ENCODE measurements at places on chromosomes 1 and 21.

DNA sequence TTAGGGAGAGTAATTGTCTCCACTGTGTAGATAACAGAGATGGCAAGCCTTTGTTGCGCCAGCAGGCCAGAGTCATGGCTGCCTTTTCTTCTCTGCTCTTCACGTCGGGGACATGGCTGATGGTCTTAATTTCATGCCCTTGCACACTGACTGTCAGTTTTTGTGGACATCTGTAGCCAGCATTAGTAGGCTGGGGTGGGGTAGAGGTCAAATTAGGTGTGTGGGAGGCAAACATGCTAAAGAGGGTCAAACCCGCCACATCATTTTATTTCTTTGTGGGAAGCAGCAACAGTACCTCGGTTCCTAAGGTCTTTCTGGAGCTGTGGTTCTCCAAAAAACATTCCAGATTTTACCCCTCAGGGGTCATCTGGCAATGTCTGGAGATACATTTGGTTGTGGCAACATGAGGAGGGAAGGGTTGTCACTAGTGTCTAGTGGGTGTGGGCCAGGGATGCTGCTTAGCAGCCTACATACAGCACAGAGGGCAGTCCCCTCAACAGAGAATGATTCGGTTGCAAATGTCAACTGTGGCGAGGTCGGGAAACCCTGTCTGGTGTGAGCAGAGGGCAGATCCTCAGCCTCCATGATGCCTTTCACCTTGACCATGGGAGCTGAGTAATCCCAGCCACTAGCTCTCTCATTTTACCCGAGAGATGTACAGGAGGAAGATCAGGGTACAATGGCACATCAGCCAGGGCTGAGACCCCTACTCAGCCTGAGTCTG is 14.7 kb downstream of the RUNX1 start:
- no peak for DNase-seq

DNA sequence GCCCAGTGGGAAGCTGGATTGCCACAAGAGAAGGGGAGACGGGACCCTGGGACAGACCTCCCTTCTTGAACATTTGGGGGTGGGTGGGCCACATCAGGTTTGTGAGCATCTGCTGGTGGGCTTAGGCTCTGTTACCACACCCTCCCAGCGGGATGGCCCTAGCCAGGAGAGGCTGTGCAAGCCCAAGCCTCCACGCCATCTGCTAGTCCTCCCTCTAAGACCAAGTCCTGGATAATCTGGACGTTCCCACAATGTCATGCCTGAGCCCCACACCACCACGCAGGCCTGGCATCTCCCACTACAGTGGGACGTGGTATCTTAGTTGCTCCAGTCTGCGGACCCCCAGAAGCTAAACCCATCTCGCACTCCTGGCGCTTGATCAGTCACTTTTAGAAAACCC is 3.7 kb upstream of the IBA57 start:
- DNase-seq: no peak

- DNase-seq: no peak
These were observed 29.0 kb downstream of the STUM start for GRCh38 chr1:226577401-226578180.

GRCh38 chr1:240310226-240310925 is 218.7 kb downstream of the FMN2 start:
- peak; percentile 16 for DNase-seq

- DNase-seq: no peak
These were observed 76.6 kb downstream of the HSPA13 start for GRCh38 chr21:14306126-14306907.

DNA sequence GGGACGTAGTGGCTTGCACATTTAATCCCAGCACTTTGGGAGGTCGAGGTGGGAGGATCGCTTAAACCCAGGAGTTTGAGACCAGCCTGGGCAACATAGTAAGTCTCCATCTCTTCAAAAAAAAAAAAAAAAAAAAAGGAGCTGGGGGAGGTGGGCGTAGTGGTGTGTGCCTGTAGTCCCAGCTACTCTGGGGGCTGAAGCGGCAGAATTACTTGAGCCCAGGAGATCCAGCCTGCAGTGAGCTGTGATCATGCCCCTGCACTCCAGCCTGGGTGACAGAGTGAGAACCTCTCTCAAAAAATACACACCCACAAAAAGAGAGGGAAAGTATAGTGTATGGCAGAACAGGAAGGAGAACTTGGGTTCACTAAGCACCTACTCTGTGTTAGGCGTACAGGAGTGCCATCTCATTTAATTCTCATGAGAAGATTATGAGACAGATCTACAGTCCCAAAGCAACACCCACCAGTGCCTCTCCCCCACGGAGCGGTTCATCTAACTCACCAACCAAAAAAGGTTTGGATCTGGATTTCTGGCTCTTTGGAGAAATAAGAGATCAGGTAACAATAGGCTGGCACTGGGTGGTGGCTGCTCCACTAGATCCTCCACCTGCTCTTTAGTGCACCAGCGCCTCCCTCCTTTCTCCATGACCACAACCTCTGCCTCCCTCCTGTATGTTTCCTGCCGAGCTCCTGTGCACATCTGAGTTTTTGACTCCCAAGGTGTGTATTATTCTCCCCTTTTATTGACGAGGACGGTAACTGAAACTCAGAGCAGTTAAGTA is 1.4 kb upstream of the TRAF5 start:
- no peak for DNase-seq

DNA sequence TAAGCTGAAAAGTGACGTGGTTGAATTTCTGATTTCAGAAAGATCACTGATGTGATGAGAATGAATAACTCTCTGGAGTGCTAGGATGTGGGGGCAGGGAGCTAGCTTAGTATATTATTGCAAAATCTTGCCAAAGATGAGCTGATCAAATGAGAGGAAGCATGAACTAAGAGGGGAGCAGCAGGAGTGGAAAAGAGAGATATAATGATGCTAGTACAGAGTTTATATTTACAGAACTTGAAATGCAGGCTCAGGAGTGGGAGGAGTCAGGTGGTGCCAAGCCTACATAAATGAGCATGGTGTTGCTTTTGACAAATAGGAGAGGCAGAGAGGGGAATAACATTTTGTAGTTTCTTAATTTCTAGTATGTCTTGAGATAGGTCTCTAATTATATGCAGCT is 38.1 kb upstream of the NBL1 start:
- DNase-seq: no peak

DNA sequence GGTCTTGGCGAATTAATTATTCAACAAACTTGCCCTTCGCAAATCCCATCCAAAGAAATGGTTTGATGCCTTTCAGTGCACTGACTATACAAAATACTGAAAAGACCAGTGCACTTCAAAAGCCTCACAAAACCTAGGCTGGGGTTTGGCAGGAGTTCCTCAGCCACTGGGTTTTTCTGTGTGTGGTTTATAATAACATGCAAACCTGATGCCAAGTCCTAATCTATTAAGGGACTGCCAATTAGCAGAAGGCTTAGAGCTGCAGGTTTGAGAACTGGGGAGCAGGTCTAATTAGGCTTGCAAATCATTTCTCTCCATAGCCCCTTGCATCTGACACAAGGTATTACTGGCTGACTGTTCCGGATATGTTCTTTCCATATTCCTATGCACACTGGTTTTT is 27.7 kb downstream of the PLPP3 start:
- no peak for DNase-seq

DNA sequence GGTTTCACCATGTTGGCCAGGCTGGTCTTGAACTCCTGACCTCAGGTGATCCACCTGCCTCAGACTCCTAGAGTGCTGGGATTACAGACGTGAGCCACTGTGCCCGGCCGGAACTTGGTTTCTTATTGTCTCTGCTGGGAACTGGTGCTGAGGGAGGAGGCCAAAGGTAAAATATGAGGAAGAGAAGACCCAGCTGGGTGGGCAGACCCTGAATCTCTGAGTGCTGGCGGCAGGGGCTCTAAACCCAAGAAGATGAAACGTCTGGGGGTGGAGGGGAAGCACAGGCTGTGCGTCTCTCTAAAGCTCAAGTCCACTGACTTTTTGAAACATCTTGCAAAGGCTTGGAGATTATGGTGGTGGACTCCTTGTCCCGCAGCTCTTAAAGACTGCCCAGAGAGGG is 82.0 kb upstream of the TLR5 start:
- DNase-seq: no peak

- no peak for DNase-seq
These were observed 104.4 kb upstream of the TIAM1 start for GRCh38 chr21:31448496-31448895.

DNA sequence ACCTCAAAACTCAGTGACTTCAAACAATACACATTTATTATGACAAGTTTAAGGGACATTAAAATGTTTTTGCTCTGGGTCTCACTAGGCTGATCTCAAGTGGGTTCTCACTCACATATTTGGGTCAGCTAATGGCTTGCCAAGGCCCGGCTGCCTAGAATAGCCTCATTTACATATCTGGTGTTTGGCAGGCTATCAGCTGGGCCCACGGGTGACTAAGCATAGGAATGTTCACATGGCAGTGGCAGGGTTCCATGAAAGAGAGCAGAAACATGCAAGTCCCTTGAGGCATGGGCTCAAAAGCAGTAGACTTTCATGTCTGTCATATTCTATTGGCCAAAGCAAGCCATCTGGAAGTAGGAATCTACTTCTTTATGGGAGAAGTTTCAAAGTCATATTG is 492.6 kb downstream of the KCNT2 start:
- peak; percentile 16 for DNase-seq

- DNase-seq: peak; percentile 90
These were observed 239.6 kb upstream of the FGGY start for GRCh38 chr1:59057211-59057694.

GRCh38 chr1:202113690-202114300 is 8.9 kb upstream of the GPR37L1 start:
- DNase-seq: no peak

- no peak for DNase-seq
These were observed 599.4 kb downstream of the LTN1 start for GRCh38 chr21:28393279-28393678.

DNA sequence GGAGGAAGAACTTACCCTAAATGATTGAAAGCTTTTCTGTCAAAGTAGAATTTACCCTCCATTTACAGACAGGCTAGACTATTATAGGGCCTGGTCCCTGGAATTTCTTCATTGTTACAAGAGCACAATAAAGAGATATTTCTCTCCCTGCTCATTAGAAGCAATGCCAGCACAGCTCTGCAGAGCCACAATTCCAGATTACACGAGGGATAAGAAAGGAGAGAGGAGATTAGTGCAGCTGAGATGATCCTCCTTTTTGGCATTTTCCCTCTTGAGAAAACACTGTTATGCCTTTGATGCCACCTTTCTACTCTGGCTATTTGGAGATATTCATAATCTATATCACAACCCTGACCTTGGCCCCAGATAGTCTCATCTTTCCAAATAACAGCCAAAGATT is 1119.5 kb upstream of the TMPRSS15 start:
- DNase-seq: no peak

- no peak for DNase-seq
These were observed 52.7 kb downstream of the TGFB2 start for GRCh38 chr1:218397752-218398339.

GRCh38 chr1:245052258-245052657 is 102.5 kb upstream of the KIF26B start:
- no peak for DNase-seq

DNA sequence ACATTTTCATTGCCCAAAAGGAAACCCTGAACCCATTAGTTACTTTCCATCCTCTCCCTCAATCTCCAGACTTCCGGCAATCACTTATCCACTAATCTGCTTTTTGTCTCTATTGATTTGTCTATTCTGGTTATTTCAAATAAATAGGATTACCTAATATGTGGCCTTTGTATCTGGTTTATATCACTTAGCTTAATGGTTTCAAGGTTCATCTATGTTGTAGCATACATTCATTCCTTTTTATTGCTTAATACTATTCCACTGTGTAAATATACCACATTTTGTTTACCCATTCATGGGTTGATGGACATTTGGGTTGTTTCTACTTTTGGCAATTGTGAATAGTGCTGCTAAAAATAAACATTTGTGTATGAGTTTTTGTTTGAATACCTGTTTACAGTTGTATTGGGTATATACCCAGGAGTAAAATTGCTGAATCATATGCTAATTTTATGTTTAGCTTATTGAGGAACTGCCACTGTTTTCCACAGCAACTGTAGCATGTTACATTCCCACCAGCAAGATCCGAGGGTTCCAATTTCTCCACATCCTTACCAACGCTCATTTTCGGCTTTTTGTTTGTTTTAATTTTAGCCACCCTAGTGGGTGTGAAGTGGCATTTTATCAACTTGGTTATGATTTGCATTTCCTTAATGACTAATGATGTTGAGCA is 2.5 kb upstream of the SLC25A44 start:
- DNase-seq: no peak

- no peak for DNase-seq
These were observed 1004.9 kb upstream of the NCAM2 start for GRCh38 chr21:19993268-19993667.

GRCh38 chr1:92707292-92707691 is 77.6 kb downstream of the EVI5 start:
- DNase-seq: no peak

GRCh38 chr21:42599962-42600361 is 53.5 kb upstream of the PDE9A start:
- DNase-seq: no peak

DNA sequence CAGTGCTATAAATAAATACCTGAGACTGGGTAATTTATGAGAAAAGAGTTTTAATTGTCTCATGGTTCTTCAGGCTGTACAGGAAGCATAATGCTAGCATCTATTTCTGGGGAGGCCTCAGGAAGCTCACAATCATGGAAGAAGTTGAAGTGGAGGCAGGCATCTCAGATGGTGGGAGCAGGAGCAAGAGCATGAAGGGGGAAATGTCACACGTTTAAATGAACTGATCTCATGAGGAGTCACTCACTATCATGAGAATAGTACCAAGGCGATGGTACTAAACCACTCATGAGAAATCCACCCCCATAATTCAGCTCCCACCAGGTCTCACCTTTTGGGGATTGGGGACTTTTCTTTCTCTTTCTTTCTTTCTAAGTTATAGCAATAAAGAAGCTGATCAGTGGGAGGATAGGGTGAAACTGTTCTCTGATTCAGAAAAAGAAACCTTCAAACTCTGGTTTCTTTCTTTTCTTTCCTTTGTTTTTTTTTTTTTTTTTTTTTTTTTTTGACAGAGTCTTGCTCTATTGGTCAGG is 17.1 kb upstream of the SPAG17 start:
- no peak for DNase-seq

- DNase-seq: no peak
These were observed 161.7 kb downstream of the SIPA1L2 start for GRCh38 chr1:232468249-232468648.

GRCh38 chr1:23598424-23598823 is 39.1 kb upstream of the ID3 start:
- DNase-seq: no peak

DNA sequence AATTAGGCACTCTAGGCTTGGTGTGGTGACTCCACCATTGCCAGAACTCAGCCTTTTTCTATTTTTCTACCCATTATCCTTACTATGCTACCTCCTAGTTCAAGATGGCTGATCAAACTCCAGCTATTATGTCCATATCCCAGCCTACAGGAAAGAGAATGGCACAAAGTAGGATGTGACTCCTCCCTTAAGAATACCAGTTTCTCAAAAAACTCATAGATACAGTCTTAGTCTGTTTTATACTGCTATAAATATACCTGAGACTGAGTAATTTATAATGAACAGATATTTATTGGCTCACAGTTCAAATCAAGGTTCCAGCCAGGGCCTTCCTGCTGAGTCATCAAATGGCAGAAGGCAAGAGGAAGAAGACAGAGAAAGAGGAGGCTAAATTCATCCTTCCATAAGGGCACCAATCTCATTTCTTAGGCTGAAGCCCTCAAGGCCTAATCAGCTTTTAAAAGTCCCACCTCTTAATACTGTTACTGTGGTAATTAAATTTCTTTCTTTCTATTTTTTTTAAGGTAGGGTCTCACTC is 542.8 kb upstream of the BEND5 start:
- DNase-seq: no peak
